ENCODE measurements at places on chromosomes 5 and 9.
A peak's percentile ranks its signal among the peaks of the same experiment; 100 is the strongest.

- peak; percentile 41 for DNase-seq
Observed at GRCh38 chr5:93967923-93968322, 226.5 kb upstream of the POU5F2 start.

DNA sequence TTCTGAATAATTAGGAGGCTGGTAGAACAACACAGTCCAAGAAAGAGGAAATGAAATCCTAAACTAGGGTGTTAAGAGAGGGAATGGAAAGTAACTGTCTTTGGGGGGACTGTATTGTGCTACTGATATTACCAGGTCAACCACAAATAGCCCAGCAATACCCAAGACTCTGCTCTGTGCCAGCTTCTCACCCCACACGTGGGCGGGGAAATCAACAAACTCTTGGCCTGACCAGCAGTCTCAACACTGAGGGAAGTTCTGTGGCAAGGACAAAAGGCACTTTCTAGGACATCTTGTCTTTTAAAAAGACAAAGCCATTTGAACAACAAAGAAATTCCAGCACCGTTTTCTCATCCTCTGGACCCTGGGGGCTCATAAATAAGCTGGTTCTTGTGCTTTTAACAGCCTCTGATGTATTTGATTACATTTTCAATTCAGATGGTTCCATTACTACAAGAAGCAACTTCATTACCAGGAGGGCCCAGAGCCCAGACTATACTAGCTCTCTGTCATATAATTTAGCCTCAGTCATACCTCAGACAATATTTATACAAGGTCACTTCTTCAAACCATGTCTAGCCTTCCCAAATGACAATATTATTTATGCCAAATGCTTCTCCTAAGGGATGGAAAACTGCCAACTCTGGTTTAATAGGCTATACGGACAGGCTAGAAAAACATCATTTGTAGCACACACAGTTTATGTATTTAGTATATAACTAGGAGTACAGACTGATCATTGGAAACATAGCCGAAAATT is 297.8 kb downstream of the CWC27 start:
- no peak for DNase-seq

DNA sequence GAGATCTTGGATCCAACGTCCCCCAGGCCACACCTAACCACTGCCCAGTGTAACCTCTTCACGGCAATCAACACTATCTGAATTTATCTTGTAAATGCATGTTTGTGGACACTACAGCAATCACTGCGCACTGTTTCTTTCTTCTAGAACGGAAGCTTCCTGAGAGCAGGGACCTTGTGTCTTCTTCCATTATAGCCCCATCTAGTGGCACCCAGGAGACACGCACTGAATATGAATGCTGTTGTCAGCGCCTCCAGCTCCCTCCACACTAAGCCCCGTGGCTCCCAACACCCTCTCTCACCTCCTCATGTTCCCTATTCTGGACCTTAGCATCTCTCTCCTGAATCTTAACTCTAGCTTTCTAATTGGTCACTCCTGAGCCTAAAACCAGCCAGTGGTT is 72.7 kb downstream of the SMIM23 start:
- DNase-seq = no peak

GRCh38 chr5:175079707-175080106 is 355.3 kb downstream of the MSX2 start:
- no peak for DNase-seq

GRCh38 chr5:62206150-62206829 is 99.7 kb upstream of the KIF2A start:
- peak; percentile 1 for DNase-seq

GRCh38 chr5:98076501-98076900 is 697.0 kb upstream of the RGMB start:
- DNase-seq = no peak

GRCh38 chr5:94181895-94182294 is 436.5 kb downstream of the KIAA0825 start:
- no peak for DNase-seq

DNA sequence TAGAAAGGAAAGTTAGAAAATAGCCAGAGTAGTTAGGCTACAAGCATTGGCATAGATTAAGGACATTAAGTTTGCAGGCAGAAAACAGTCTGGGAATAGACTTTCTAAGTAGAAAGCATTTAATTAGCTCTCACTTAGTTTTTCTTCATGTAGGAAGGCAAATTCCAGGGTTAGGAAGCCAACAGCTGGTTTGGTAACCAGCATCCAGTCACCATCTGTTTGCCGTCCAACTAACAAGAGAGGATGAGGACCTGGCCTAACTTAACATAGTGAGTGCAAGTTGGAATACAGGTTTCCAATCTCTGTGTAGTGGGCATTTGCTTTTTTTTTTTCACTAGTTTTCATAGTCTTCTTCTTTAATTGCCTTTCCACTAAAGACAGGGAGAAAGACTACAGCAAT is 121.7 kb upstream of the NR3C1 start:
- no peak for DNase-seq

DNA sequence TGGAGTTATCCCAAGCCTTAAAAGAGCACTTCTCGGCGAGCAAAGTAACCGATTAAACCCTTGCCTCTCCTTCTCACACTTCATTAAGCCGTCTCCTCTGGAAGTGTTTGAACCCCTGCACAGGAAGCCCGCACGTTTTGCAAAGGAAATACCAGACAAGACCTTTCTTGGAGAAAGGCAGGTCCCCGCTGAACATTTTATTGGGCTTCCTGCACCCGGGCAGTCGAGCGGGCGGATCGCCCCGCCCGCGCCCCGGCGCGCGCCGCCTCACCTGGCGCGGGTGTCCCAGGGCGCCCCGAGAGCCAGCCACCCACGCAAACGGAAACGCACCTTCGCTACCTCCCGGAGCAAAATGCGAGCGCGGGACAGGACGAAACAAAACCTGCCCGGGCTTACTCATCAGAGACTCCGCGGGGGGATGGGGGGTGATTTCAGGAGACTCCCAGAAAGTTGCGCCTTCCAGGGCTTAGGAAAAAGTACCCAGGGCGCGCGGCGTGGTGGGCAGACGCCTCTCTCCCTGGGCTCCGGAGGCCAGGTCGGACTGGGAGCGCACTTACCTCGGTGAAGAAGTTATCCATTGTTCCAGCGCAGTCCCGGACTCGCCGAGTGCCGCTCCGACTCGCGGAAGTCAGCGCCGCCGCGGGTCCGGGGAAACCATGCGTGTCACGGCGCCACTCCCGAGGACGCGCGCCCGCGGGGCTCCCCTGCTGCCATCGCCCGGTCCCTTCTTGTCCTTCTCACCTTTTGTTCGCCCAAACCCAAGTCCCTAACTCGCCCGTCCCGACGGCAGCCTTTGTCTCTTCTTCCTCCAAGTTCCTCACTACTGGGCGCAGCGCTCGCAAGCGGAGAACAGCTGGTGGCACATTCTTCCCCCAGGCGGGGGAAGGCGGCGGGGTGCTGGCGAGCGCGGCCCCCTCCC is 598 bp downstream of the MYO10 start:
- DNase-seq = peak; percentile 25

DNA sequence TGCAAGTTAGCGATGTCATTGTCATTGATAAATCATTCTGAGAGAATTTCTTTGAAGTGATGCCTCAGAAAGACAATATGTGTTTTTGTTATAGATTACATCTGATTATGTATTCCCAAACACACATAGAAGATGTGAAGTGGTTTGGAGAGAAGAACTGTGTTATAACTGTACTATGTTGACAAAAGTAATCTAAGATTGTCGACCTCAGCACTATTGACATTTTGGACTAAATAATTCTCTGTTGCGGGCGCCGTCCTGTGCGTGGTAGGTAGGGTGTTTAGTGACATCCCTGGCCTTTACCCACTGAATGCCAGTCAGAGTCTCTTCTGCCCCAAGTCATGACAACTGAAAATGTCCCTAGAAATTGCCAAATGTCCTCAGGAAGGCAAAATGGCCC is 77.8 kb downstream of the CFAP90 start:
- no peak for DNase-seq

- DNase-seq = peak; percentile 50
Observed at GRCh38 chr5:60700416-60700757, 421 bp upstream of the DEPDC1B start.

GRCh38 chr5:91302958-91303357 is 80.2 kb downstream of the ARRDC3 start:
- no peak for DNase-seq

GRCh38 chr9:127336506-127337352 is 60.2 kb upstream of the SLC2A8 start:
- no peak for DNase-seq

- DNase-seq = no peak
Observed at GRCh38 chr5:3382782-3383181, 212.8 kb upstream of the IRX1 start.

GRCh38 chr5:151608522-151608921 is 17.4 kb upstream of the FAT2 start:
- DNase-seq = no peak

DNA sequence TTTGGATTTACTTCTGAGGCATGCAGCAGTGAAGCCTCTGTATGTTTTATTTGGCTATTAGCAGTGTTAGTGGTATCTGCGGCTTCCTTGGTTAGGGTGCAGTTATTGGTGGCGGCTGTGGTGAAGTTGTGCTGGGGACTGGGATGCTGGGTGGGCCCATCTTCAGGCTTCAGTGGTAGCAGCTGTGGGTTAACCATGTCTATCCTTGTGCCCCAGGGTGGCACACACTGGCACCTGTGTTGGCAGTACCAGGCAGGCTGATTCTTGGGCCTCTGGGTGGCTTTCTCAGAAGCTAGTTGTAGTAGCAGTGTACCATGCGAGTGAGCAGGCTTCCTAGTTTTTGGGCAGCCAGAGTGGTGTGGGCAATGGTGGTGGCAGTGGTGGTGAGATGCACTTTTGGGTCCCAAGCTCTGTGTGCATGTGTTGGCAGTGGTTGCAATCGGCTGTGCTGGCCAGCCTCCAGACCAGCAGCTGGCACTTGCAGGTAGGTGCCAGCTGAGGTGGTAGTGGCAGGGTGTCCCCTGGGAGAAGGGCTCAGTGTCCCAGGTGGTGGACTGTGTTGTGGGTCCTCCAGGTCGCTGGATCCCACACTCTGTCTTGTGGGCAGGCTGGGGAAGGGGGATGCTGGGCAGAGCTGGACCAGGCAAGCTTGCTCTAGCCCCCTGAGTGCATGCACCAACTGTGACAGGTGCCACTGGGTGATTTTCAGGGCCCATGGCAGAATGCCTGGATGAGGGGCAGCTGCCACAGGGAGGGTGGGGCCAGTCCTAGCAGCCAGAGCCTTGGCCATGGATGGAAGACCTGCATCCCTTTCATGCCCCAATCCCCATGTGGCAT is 13.6 kb downstream of the AHRR start:
- peak; percentile 43 for DNase-seq

DNA sequence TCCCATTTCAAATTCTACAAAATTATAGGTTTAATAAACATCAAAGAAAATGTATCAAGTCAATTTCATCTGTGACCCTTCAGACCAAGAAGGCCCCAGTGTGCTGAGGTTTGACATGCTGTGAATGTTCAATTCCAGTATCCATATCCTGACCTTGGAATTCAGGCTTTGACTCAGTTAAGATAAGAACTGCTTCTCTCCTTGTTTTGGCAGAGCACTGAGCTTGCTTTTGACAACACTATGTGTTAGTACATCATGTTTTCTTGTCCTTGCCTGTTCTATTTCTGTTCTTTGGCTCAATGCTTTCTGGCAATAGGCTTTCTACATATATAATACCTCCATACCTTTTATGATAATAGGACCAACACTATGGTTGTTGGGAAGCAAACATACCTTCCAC is 105.6 kb downstream of the PLCXD3 start:
- DNase-seq = no peak

- DNase-seq = no peak
Observed at GRCh38 chr9:88820055-88820454, 171.2 kb upstream of the S1PR3 start.

DNA sequence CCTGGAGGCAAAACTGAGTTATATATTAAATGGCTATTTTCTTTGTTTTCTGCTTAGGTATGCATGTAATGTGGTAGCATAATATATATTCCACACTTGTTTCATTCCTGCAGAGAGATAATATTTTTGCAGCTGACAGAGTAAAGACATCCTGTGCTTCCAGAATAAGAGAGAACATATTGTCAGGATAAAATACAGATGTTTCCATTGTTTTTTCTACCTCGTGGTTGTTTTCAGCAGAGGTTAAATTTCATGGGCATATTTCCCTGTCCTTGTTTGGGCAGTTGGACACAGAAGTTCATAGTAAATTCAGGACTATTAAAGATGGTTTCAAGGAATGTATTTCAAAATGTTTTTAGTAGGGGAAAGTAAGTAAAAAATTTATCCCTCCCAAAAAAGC is 47.6 kb upstream of the MEGF10 start:
- DNase-seq = no peak

All from NCI-H1092 treated with DMSO at 0.1 percent for 48 hours (cell line).